RCC 7860 (cell line): ENCODE measurements at places on chromosomes 7 and 10.

DNA sequence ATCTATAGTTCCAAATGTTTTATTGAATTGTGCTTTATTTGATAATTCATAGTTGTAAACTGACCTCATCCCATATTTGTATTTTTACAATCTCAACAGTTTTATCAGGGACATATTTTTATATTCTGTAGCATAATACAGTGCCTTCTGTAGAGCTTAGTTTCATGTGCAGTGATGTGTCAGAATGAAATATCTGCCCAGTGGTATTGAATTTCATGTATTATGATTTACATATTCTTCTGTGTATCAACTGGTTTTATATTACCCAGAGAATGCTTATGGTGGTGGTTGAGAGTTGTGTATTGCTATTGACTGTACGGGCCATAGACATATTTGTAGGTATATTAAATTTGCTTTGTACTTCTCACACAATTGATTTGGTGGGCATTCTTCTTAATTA, 89.9 kb downstream of the KAT6B start:
- no peak for DNase-seq

DNA sequence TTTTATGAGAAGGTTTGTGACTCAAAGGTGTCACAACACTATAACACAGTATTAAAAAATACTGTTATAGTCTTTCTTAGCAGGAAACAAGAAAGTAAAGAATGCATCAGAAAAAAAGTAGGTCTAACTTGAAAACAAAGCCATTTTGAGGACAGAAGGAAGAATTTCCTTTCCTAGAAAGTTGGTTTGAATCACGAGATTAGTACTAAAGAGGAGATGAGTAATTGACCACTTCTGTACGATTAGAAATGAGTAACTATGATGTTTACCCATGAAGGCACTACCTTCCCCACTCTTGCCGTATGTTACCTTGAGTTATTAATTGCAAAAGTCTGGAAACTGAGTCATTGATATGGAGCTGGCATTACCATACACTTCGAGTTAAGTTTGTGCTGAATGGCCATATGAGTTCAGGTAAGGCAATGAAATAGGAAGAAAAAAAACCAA, 65.2 kb downstream of the FAM185A start:
- peak; percentile 80 for DNase-seq

DNA sequence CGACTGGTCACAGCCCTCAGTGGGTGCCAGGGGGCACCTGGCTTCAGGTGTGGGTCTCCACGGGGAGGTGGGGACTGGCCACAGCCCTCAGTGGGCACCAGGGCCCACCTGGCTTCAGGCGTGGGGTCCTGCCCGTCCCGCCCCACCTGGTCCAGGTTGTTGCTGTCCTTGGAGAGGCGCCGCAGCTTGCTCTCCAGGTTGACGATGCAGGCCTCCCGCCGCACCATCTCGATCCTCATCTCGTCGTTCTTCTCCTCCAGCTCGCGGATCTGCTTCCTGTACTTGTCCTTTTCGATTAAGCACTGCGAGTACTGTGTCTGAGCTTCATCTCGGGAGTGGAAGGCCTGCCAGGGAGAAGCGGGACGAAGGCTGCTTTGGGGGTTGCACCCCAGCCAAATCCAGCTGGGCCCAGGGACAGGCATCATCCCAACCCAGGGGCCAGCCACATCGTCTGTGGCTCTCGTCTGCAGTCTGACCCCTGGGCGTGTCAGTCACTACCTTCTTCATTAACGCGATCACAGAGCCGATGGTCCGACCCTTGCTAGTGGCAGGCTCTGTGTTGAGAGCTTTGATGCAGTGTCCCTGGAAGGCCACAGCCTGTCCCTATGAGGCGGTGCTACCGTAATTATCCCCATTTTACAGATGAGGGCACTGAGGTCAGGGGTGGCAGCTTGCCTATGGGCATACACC, 92.9 kb upstream of the GNA12 start:
- DNase-seq, result no peak

- no peak for DNase-seq
These were observed 12.5 kb upstream of the POM121L12 start for GRCh38 chr7:53022893-53023292.

- DNase-seq, result peak; percentile 56
These were observed 39.3 kb downstream of the C1GALT1 start for GRCh38 chr7:7221599-7222038.

DNA sequence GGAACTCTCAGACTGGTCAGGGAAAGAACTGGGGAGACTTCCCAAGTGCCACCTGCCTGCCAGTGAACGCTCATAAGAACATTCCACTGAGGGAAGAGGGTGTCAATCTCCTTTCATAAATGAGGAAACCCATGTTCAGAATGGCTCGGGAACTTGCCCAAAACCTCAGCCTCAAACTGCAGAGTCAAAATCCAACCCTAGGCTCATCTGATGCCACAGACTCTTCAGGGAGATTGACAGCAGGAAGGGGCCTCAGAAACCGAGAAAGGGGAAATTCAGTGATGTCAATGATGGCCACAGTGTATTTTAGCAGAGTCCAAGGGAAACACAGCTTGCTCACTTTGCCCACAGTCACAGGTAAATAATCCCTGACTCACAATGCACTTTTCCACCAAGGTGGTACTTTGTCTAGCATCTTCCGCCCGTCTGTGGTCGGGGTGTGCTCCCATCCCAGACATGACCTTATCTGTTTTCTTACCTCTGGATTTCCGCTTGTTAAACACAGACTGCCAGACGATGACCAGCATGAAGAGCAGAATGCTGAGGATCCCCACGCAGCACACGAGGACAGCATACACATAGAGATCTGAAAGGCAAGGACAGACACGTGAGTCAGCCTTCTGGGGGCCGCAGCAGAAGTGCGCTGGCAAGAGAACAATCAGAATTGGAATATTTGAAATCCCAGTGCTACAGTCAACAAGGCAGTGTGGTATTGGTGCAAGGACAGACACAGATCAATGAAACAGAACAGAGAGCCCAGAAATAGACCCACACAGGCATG, 38.4 kb downstream of the VSTM4 start:
- DNase-seq, result peak; percentile 12
